ENCODE measurements at places on chromosomes 4 and X.

- no peak for DNase-seq
Observed at GRCh38 chr4:46890056-46890455, 19.0 kb downstream of the COX7B2 start.

DNA sequence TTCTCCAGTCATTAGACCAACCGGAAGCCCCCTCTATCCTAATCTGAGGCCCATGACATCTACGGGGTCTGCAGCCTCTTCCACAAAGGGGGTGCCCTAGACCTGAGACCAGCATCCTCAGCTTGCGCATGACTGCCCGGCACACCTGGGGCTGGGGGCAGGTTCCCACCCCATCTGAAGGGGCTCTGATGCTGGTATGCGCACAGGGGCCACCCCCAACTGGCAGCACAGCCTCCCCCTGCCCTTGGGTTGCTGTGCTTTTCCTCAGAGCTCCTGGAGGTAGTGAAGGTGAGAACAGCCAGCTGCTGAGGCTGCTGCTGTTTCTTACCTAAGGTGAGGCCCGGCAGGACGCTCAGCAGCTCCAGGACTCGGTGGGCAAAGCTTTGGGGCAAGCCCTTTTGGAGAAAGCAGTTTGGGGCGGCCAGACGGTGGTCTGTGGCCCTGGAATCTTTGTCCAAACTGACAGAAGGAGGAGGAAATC lies 18.9 kb upstream of the CPLX1 start:
- no peak for DNase-seq

- DNase-seq: no peak
Observed at GRCh38 chr4:2417226-2417764, 1.1 kb downstream of the ZFYVE28 start.

DNA sequence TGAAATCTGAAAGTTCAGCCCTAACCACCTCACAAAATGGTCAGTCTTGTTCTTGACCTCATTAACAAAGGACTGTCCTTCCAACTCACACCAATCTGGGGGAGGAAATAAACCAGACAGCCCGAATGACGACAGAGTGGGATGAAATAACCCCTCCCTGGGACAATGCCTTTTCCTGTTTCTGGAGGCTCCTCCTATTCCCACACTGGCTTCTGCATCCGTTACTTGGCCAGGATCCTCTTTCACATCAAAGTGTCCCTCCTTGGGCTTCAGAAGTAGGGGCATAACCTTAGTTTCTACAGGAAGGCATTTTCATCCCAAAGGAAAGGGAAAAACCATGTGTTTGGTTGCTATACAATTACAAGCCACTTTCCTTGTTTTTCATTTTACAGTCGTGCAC lies 59.8 kb upstream of the RPL34 start:
- no peak for DNase-seq

- no peak for DNase-seq
Observed at GRCh38 chrX:110218591-110218990, 99.3 kb downstream of the AMMECR1 start.

- DNase-seq: no peak
Observed at GRCh38 chr4:118389721-118390120, 36.9 kb upstream of the PRSS12 start.

GRCh38 chr4:113822555-113823290 lies 61.2 kb upstream of the CAMK2D start:
- DNase-seq: no peak

- no peak for DNase-seq
Observed at GRCh38 chrX:147403040-147403439, 508.7 kb upstream of the FMR1 start.

- no peak for DNase-seq
Observed at GRCh38 chrX:3226087-3226486, 120.4 kb downstream of the MXRA5 start.

- DNase-seq: no peak
Observed at GRCh38 chr4:113170805-113171468, 121.5 kb downstream of the ANK2 start.

- no peak for DNase-seq
Observed at GRCh38 chrX:54920610-54921426, at the start of gene TRO. TSS of gene TRO (plus strand) at chrX:54920824. CDS start at chrX:54922247, 1,423 bp downstream.

- no peak for DNase-seq
Observed at GRCh38 chrX:335758-336155, 17.2 kb upstream of the GTPBP6 start.

GRCh38 chr4:3408793-3409330 lies 32.9 kb upstream of the HGFAC start:
- no peak for DNase-seq

GRCh38 chr4:126564283-126564854 lies 1068.4 kb upstream of the INTU start:
- DNase-seq: no peak

- DNase-seq: no peak
Observed at GRCh38 chrX:123330229-123330942, 146.3 kb downstream of the GRIA3 start.

DNA sequence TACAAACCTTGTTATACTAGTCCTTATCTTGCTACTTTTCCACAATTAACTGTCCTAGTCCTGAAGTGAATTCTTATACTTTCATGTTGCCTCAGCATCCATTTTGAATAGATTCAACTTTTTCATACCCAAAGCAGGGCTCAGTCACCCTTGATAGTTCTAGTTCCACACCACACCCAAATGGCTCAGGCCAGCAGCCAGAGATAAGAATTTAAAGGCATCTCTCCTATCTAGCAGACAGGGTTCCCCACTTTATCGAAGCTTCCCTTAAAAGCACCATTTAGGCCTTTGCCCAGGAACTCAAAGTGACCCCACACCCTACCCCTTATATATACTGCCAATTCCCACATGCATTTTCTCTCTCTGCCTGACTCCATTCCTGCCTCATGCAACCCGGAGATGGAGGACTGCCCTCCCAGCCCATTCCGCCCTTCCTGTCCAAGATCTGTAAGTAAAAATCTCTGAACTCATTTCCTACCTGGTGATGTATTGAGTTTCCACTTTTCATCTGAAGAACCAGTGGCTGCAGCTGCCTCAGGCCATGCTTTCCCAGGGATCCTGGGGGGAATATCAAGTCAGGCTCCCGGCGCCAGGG lies 63.7 kb upstream of the TXK start:
- no peak for DNase-seq

GRCh38 chrX:104105330-104106262 lies 6.7 kb upstream of the ZCCHC18 start:
- no peak for DNase-seq

GRCh38 chr4:134952305-134952704 lies 750.7 kb upstream of the PABPC4L start:
- no peak for DNase-seq

DNA sequence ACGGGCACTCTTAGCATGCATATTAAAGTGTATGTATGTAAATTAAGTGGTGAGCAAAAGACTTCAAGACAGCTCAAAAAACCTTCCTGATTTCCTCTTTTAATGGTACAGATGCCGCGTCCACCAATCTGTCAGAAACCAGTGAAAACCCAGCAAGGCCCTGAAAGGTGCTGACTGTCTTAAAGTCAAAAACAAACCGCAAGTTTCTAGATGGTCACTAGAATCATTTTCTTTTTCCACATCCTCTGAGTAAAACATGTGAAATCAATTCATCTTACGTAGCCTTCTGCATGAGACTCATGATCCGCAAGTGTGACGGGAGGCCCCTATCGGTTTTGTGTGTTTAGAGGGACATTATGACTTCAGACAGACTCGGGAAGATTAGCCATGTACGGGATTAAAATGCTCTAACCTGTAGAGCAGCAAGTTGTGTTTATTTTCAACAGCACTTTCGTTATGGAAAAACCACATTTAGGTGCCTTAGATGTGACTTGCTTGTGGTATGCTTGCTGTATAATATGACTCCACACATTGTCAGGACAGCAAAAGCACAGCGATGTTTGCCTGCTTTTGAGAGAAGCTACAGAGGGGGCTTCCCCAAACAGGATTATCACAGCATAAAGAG lies 88.2 kb upstream of the STS start:
- no peak for DNase-seq

DNA sequence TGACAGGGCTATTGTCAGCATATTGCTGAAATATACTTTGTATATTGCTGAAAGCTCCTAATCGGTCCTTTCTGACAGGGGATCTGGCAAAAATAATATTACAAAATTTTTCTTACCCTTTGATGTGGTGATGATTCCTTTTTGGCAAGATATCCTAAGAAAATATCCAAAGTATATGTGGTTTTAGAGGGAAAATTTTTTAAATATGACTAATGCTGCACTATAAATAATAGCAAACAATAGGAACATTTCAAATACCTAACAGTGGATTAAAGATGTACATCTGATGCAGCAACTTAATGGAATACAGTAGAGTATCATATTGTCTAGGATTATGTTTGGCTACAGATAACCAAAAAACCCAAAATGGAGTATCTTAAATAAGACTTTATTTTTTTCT lies 49.6 kb downstream of the RRAGB start:
- DNase-seq: no peak

DNA sequence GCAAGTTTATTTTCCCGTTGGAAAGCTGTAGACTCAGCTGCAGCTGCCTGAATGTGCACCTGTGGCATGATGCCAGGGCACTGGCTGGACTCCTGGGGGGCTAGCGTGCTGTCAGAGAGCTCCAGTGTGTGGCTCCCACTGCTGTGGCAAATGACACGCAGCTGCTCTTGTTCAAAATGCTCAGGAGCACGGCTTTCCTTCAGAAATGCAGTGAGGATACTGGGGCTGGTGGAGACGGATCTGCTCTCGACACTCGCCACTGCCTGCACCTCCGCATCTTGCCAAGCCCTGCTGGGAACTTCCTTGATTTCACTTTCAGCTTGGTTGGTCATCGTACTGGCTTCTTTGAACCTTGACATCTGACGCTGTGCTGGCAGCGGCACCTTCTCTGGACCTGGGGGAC lies 58.7 kb downstream of the GPRIN3 start:
- DNase-seq: no peak

- DNase-seq: no peak
Observed at GRCh38 chrX:1676866-1677265, 62.0 kb downstream of the ASMT start.

DNA sequence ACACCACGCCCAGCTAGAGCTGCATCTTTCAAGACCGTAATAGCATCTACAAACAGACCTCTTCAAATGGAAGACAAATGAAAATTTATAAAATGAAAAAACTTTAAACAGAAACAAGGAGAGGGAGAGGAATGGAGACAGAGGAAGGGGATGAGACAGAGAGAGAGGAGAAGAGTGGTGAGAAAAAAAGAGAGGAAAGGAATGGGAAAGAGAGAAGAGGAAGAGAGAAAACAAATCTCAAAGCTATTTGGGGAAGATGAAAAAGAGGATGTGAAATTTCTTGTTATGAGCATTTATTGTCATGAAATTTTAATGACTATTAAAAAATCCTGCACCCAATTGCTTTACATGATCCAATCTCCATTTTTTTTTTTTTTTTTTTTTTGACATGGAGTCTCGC lies 726.9 kb downstream of the GRID2 start:
- DNase-seq: no peak

DNA sequence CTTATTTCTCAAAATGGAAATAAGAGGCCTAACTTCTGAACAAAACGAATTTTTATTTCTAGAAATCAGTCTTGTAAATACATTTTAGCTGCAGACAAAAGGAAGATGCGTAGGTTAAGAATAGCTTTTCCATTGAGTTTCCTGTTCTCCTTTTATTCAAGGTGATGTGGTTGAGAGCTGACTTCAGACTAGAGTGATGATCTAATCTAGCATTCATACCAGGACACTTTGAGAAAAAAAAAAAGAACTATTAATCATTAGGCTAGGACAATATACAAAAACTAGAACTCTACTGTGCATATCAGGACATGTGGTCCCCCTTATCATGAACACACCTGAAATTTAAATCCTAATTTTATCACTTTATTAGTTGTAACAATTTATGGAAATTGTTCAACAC lies 884.5 kb upstream of the EPHA5 start:
- DNase-seq: no peak

DNA sequence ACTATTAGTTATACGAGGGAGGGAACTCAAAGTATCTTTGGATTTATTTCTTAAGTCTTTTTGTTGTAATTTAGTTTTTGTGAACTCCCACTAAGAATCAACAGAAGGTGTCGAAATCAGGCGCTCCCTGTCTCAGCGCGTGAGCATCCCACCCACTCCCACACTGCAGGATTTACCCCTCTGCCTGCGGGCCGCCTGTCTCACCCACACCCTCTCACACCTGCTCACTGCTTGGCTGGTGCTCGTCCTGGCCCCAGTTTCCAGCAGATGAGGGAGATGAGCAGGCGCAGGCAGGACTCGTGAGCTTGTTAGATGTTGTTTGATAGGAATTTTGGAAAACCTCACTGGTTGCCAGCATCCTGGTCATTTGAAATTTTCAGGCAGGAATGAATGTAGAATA lies 20.8 kb upstream of the HGFAC start:
- no peak for DNase-seq

- DNase-seq: no peak
Observed at GRCh38 chr4:125639182-125639621, 324.4 kb downstream of the FAT4 start.

GRCh38 chr4:149886786-149887490 lies 71.3 kb upstream of the IQCM start:
- DNase-seq: no peak

DNA sequence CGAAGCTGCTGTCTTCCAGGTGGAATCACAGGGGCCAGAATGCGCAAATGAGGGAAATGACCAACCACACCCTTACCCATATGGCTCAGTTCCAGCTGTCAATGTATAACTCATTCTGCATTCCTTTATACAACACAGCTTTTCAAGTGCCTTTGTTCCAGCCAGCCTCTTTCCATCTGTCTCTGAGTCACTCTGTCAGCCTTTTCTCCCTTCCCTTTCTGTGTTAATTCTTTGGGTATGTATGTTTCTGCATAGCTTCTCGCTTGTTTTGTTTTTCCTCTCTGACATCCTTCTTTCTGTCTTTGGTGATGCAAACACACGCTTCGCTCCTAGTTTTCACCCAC lies 54.5 kb downstream of the RS1 start:
- DNase-seq: no peak

- DNase-seq: no peak
Observed at GRCh38 chr4:37453281-37453998, 208.9 kb downstream of the NWD2 start.

GRCh38 chr4:119138046-119138445 lies 2.4 kb downstream of the MYOZ2 start:
- no peak for DNase-seq

DNA sequence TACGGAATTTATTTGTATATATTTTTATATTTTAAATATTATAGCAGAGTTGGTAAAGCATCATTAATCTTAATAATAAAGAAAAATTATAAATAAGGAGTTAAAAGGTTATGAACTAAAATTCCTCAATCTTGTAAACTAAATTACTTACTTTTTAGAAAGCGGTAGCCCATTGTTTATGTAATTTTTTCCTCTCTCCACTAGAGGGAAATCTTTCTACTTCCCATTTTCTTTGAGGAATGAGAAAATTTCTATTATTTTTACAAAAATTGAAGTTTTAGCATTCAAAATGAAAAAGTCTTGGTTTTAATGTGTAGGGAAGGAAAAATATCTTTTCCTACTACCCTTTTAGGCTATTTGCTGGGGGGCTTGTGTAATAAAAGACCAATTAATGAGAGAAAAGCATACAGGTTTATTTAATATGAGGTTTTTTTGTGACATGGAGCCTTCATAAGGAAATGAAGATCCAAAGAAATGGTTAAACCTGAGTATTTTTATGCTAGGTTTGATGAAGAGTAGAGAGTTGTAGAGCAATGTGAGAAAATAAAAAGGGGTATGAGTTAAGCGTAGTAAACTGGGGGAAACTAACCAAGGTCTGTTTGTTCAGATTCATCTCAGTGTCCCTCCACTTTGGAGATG lies 68.7 kb upstream of the ADAD1 start:
- DNase-seq: no peak

All from brain pericyte (primary cell).